ENCODE measurements at places on chromosomes 12 and 14.

- no peak for DNase-seq
Measured at GRCh38 chr14:69092840-69093422, 60.0 kb downstream of the DCAF5 start.

GRCh38 chr12:51896236-51896635 lies 8.3 kb downstream of the ANKRD33 start:
- DNase-seq = peak; percentile 27

DNA sequence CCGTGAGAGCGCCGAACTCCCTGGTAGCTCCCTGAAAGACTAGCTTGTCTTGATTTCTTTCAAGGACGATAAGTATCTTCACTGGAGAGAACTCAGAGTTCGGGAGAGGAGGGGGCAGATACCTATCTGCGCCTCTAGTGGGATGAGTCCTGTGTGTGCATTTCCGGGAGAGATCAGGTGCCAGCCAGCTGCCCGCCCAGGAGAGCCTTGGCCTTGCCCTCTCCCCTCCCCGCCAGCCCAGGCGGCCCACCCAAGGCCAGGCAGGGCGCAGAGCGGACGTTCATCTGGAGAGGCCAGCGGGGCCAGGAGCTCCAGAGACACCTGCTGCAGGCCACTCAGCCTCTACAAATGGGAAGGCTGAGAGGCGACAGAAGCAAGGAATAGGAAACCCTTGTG lies 1.0 kb downstream of the CD9 start:
- peak; percentile 89 for DNase-seq

GRCh38 chr12:66280561-66280960 lies 21.7 kb upstream of the HELB start:
- no peak for DNase-seq

DNA sequence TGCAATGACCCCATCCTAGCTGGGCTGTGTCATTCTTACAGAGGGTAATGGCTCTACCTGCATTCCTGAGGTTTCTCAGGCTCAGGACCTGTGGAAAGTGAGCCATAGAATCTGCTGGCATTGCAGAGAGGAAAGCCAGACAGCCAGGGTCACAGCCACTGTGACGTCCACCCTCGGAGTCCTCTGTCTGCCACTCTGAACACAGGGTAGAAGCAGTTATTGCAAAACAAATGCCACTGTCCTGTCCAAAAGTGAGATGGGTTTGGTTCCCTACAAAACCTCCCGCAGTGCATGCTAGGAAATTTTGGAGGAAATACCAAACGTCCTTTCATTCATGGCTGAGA lies 37.8 kb downstream of the TNFAIP2 start:
- peak; percentile 50 for DNase-seq

DNA sequence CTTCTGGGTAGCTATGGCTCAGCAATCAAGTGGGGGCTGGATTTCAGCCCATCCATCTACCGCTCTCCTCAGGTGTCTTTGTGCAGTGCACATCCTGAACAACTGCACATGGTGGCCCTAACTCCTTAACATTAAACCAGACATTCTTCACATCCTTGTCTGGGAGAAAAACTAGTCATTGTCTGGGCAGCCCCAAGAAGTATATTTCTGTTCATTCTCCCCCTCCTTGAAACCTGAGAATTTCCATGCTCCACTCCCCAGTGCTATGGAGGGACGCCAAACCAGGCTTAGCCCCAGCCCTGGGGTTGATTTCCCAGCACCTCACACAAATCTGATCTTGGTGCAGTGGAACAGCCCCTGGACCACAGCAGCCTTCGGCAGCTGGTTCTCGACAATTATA lies 13.4 kb downstream of the MYL2 start:
- no peak for DNase-seq

- no peak for DNase-seq
Measured at GRCh38 chr14:46279327-46279726, 372.3 kb downstream of the RPL10L start.

GRCh38 chr14:41607304-41607775 lies 664 bp downstream of the LRFN5 start:
- DNase-seq = no peak

DNA sequence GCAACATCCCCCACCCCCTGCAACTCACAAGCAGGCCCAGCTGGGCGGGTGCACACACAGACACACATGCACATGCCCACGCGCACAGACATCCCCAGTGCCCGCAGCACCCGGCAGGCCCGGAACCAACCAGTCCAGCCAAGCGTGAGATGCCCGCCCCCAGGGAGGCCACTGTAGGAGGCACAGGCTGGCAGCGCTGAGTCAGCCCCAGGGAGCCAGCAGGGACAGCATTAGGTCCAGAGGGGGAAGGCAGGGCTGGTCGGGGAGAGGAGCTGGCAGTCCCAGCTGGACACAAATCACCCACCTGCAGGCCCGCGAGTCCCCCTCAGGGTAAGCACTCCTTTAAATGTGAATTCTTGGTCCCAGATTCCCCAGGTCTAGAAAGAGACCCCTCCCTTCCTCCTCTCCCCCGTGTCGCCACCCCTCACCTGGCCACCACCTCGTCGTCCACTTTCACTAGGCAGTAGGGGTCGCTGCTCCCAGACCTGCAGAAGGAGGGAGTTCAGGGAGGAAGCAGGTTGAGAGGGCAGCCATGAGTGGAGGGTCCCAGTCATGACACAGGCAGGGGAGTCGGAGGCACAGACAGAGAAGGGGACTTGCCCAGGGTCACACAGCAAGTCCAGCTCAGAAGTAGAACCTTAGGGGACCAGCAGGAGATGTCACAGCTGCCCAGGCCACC lies 5.0 kb downstream of the RASAL1 start:
- peak; percentile 71 for DNase-seq

GRCh38 chr12:57203791-57204190 lies 12.8 kb upstream of the NXPH4 start:
- no peak for DNase-seq

GRCh38 chr12:111846016-111846415 lies 4.0 kb downstream of the MAPKAPK5 start:
- DNase-seq = no peak

DNA sequence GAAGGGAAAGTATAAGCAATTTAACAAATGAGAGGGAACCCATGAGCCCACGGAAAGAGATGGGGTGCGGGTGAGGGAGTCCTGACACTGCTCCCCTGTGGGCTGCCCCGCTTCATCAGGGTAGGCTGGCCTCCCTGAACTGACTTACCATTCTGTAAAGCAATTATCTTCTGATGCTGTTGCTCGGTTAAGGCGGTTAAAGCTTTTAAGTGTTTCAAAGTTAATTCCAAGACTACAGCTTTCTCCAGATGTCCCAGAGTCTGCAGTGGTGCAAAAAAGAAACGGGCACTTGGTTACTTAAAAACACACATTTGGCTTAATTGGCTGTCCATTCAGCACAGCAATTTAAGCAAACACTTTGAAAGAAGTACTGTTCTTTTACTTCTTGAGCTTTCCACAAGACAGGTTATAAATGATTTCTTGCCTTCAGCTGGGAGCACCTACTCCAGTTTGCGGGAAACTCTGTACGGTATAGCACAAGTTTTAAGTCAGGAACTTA lies 1.3 kb downstream of the BHLHE41 start:
- no peak for DNase-seq

DNA sequence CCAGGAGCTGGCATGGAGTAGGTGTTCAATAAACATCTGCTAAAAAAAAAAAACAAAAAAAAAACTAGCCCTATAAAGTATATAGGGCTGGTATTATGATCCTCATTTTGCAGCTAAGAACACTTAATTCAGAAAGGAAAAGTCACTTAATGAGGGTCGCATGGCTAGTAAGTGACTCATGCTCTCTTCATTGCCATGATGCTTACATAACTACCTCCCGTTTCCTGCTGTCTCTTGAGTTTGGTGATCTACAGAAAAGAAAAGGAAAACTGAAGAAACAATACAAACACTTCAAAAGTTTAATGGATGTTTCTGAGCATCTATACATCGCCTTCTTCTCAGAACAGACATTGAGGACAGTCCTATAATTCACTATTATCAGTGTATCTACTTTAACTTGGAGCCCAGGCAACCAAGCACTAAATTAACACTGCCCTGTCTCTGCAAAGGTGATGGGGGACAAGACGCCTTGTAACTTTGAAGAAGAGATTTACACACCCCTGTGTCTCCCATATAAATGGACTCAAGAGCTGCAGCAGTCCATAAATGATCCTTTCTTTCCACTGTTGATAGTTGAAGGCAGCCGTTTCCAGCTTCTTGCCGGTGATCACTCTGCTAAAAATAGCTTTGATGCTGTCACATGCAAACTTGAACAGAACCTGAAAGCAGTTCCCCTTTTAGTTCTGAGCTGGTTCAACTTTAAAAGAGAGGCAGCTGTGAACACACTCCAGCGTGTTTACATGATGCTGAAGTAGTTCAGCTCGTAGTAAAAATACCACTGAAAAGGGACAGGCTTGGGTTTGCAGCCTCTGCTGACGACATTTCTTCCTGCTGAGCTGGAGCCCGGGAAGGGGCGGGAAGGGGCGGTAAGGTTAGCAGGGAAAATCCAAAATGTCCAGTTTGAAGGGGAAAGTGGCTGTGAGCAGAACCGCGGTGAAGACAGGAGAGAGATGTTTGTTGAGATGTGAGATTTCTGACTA lies 113.3 kb downstream of the FOXN3 start:
- DNase-seq = peak; percentile 67

DNA sequence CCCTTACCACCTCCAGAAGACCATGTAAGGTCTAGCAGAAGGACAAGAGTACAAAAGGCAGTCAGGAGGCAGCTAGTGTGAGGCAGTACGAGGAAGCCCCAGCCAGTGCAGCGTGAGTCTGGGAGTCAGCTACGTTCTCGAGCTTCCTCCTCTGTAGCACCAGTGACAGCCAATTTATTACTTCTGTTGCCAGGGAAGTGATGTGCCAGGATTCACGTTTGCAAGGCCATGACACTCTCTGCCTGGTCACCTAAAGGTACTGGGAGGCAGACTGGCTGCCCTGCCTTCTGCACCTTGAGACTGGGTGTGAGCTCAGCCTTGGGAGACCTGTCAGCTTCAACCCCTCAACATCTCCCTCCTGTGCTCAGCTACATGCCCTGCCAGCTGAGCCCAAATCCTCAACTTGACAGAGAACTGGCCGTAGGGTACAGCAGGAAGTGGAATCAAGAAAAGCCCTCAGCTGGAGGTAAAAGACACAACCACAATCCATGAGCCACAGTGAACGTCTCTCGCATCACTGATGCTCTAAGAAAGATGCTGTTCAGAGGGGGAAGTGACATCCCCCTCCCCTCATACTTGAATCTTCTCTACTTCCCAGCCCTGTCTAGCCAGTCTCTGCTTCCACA lies 182.5 kb upstream of the RGS6 start:
- DNase-seq = no peak

- peak; percentile 87 for DNase-seq
Measured at GRCh38 chr14:68979722-68980451, 785 bp upstream of the ACTN1 start.

DNA sequence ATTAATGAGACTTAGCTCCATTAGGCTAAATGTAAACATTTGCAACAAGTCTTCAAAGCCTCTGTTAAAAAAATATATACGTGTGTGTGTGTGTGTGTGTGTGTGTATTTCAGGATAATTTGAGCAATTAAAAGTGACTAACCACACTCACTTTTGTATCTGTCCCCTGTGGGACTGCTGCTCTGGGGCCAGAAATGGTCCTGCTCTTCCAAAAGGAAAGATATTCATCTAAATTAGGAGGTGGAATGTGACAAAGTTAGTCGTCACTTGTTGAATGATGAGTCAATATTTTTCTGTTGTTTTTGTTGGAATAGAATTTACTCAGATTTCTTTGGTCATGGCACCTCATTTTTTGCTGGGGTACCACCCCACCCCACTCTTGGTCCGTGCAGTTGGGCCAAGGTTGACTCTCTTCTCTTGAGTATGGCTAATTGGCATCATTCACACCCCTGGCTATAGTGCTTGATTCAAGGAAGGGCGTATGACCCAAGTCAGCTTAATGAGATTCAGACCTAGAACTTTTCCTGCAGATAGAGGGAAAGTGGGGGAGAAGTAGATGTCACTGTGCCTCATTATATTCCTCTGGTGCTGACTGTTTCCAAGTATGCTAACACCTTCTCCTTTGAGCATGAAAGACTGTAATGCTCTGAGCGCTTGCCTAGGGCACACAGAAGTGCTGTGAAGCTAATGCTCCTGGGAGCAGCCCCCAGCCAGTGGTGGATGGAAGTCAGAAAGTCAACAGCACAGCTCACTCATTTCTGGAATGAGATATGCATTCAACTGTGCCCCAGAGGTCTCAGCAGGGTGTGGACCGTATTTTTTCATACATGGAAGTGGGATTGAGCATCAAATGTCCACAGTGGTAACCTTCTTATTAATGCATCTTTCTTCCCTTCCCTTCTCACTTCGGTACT lies 577.0 kb upstream of the TBX3 start:
- no peak for DNase-seq

- no peak for DNase-seq
Measured at GRCh38 chr14:70340002-70340401, 19.5 kb downstream of the COX16 start.

DNA sequence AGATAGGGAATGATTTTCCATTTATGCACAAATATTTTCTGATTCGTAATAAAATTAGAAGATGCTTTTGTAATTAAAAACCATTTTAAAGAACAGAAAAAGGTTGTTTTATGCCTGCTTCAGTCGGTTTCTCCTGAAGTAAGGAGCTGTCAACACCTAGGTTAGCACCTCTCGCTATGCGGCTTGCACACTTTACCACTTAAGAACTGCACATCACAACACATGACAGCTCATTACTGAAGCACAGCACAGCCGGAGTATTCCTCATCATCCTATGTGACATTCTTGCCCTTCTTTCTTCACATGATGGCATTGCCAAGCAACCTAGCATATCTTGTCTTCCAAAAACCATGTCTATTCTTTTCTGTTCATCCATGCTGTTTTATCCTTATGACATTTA lies 5.4 kb upstream of the WIF1 start:
- DNase-seq = no peak

- no peak for DNase-seq
Measured at GRCh38 chr14:35333797-35334743, 41.9 kb downstream of the PSMA6 start.

DNA sequence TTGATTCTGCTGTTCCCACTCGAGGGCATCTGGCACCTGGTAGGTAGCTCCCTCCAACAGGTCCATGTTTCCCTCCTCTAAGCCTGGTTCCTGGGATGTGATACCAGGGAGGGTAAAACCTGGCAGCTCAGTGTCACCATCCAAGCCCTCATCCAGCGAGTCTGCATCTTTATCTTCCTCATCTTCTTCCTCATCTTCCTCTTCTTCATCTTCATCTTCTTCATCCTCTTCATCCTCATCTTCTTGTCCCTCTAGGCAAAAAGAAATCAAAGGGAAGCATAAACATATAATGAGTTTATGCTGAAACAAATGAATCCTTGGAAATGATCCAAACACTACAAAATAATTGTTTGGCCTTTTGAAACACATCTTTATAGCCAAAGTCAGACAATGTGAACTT lies 55.3 kb downstream of the ARMH4 start:
- DNase-seq = no peak

Measured in SW480 (cell line).